ENCODE measurements at places on chromosomes 11 and 22.

- DNase-seq, result peak; percentile 46
Measured at GRCh38 chr11:69541501-69542313, 60.2 kb downstream of the LINC01488 start.

GRCh38 chr22:35352214-35353111 lies 28.4 kb upstream of the HMOX1 start:
- no peak for DNase-seq

- no peak for DNase-seq
Measured at GRCh38 chr11:101446238-101446637, 137.6 kb downstream of the TRPC6 start.

DNA sequence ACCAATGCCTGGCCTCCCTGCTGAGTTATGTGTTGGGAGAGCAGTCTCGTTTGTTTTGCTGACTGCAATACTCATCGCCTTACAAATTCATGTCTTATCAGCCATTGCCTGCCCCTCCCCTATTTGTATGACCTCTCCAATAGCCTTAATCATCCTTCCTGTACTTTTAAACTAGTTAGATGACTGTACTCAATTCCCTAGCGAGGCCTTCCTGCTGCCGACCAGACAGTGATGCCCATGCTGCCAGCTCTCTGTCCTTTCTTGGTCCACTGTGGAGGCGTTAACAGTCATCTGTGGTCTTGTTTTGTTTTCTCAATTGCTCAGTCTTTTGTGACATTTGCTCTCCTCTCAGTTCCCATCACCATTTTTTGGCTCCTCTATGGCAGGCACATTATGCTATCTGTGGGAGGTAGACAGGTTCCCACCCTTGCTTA lies 20.3 kb upstream of the YPEL1 start:
- DNase-seq, result no peak

- no peak for DNase-seq
Measured at GRCh38 chr22:25840167-25840566, 98.2 kb downstream of the MYO18B start.

DNA sequence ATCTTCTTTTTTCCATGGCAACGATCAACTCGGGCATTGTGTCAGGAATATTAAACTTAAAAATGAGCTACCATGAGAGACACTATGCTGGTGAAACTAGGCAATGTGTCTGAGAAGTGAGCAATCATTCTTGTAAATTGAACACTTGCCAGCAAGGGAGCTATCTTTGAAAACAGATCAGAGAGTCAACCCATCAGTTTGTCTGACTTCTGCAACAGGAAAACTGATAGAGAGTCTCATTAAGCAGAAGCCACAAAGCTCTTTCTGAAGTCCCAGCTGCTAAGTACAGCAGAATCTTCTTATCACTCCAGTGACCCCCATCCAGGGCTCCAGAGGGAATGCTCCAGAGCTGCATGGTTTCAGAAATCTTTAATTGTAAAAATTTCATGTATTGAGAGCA lies 114.7 kb downstream of the MSANTD4 start:
- no peak for DNase-seq

DNA sequence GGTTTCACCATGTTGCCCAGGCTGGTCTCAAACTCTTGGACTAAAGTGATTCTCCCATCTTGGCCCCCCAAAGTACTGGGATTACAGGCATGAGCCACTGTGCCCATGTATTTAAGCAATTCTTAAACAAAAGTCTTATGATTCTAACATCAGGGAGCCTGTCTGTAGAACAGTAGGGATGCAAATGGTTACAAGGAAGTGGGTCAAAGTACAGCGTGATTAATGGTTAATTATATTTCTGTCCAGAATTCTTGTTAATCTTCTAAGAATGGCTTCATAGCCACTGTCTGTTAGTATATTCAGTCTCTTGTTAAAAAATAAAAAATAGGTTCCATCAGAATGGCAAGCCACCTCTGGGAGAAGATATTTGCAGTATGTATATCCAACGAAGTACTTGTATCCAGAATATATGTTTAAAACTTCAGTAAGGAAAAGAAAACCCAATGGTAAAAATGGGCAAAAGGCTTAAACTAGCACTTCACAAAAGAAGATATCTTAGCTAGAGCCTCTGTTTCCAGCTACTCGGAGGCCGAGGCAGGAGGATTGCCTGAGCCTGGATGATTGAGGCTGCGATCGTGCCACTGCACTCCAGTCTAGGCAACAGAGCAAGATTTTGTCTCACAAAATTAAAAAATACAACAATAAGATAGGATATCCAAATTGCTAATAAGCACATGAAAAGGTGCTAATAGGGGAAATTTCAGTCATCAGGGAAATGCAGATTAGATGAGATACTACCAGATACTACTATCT lies 22.9 kb downstream of the ATG13 start:
- no peak for DNase-seq

- DNase-seq, result no peak
Measured at GRCh38 chr11:79332017-79332416, 108.8 kb downstream of the TENM4 start.

DNA sequence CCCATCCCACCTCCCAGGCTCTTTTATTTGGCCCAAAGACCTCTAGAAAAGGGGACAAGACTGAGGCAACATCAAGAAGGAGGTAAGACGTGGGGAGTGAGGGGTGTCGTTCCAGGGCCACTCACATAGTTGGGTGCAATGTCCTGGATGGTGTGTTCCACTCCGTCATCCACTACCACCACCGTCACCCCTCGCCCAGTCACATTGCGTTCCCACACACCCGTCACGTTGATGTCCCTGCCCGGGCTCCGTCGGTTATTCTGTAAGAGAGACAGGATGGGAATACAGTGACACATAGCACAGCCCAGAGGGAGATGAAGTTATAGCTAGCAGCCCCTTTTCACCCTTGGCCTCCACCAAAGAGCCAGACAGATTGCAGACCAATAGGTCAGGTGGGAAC lies 3.8 kb downstream of the PCSK7 start:
- DNase-seq, result no peak

DNA sequence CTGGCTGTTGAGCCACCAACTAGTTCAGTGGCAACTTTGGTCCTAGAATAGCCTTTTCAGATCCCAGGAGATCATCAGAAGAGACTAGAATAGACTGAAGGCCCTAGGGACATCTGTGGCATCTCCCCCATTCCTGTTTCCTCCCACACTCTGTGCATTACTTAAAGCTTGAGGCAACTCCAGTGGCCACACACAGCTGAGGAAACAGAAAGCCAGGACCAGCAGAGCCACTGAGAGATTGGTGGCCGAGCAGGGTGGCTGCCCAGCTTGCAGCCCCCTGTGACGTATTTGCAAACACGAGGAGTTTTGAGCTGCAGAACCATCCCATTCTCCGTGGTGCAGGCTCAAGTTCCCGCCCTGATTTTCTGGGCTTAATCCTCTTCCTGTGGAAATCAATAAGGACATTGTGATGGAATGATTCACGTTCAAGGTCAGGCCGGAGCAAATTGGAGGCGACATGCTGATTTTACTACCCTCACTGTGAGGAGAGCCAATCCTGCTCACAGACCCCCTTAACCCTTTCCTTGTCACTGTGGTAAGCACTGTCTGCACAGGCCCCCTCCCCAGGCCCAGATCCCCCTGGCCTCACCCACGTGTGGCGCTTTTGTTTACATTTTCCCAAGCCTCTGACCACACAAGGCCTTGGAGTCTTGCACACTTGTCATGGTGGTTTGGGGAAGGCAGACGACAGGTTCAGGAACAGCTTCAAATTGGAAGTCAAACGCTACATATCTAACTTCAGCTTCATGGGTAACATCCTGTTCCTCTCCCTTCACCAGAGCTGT lies 69.1 kb upstream of the MYOD1 start:
- no peak for DNase-seq

DNA sequence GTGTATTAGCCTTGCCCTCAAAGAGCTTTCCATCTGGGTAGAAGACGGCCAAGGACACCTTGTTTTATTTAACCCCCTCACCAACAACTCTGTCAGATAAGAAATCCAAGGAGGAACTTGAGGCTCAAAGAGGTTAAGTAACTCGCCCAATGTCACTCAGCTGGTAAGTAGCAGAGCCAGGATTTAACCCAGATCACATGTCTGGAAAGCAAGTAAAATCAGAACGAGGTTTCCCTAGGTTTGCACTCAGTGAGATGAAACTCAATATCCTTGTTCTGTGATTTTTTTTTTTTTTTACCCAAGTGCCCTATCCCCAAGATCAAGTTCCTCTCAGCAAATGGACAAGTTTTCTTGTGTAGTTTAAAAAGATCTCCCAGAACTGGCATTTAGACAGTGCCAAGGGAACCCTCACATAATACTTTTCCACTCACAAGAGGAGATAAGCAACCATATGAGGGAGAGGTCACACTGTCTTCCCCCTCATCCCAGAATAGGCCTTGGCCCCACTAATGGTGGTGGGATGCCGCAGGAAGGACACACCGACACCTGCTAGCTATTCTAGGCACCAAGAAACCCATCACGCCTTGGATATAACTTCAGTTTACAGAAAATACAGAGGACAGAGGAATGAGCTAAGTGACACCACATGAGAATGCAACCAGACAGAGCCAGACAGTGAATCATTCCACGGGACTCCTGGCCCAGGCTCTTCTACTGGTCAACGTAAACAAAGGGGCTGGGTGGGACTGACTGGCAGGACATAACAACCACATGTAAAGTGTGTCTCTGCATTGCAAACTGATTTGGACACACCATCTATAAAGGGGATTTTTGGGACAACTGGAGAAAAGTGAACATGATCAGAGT lies 8.6 kb upstream of the ARAP1 start:
- no peak for DNase-seq

DNA sequence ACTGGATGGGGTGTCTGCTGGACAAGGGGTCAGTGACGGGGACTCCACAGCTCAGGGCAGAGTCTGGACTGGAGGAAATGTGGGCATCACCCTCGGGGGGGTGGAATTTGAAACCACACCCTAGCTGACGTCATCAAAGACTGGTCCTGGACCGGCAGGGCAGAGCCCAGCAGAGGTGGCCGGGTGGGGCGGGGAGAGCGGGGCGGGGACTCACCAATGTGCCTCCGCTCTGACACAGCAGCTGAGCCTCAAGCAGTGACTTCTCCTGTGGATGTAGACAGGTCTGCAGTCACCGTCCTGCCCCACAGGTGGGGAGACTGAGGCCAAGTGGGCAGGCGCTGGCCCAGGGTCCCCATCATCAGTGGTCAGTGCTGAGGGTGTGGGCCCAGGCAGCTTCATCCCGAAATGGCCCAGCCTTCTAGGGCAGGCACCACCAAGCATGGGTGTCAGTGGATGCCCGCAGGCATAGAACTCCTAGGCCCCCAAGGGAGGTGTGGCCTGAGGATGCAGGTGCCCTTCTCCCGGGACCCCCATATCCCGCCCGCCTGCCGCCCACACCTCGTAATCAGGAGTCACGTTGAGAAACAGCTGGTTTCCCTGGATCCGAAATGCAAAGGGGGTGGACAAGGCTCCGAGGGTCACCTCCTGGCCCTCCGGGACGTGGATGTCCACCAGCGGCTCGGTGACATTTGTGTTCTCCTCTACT lies 603 bp downstream of the CDHR5 start:
- no peak for DNase-seq

GRCh38 chr22:48238284-48238915 lies 1476.0 kb downstream of the TBC1D22A start:
- DNase-seq, result no peak

GRCh38 chr22:41600976-41601375 lies 11.3 kb upstream of the PMM1 start:
- DNase-seq, result no peak

- no peak for DNase-seq
Measured at GRCh38 chr11:72350752-72351151, 83.6 kb downstream of the CLPB start.

GRCh38 chr22:30332551-30332950 lies 5.8 kb upstream of the TBC1D10A start:
- DNase-seq, result no peak

GRCh38 chr11:65932558-65932919 lies 12.7 kb upstream of the TSGA10IP start:
- no peak for DNase-seq

DNA sequence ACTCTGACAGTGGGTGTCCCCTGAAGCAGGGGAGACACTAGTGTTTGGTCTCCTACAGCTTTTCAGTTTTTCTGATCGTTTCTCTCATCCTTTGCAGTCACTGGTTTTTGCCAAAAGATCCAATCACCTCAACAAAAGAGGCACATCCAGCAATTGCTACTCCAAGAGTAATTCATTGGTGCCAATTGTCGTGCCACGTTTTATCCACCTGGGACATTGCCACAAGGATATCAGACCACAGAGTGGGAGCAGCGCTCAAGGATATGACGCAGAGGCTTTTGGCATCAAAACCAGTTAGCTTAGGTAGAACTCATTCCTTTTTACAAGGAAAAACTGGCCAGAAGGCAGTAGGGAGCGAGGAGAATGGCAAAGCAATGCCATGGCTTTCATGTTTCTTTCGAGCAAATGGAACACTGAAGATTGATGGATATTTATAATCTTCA lies 40.9 kb upstream of the BLID start:
- DNase-seq, result no peak

GRCh38 chr22:36760786-36761185 lies 15.1 kb downstream of the IFT27 start:
- DNase-seq, result no peak

DNA sequence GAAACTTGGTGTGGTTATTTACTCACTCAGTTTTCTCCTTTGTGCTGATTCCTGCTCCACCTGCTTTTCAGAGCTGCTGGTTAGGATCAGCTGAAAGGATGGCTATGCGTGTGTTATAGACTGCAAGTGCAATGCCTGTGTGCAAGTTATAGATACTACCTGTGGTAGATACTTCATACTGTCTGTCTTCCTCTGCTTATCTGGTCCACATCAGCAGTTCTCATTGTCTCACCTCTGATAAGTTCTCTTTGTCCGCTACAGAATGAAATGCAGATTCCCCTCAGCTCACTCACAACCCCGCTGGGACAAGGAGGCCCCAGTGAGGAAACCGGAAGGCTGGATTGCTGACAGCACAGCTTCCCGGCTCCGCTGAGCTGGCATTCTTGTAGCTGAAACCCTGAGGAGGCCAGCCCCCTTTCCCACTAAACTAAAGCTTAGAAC lies 37.5 kb upstream of the LYVE1 start:
- DNase-seq, result no peak

- DNase-seq, result no peak
Measured at GRCh38 chr11:129691142-129691541, 124.5 kb upstream of the TMEM45B start.

DNA sequence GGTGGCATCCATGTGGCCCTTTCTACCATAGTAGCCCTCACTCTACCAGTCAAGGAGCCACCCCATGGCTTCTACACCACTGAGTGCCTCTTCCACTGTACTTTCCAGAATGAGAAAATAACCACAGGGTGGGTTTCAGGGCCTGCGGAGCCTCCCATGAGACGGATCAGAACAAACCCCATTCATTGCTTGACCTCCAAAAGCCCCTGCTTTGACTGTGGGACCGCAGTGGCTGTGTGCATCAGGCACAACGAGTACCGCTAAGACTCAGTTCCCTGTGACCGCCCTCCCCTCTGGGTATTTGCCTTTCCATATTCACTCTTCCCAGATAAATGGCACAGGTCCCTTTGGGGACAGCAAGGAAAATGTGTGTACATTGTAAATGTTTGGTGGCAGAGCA lies 11.5 kb upstream of the MRGPRF start:
- DNase-seq, result no peak

GRCh38 chr11:112498701-112499100 lies 238.0 kb upstream of the PLET1 start:
- DNase-seq, result no peak
